HuH-7.5 (cell line): ENCODE measurements at places on chromosomes 11 and 22.

- no peak for DNase-seq
Measured at GRCh38 chr11:102085864-102086551, 24.2 kb upstream of the YAP1 start.

DNA sequence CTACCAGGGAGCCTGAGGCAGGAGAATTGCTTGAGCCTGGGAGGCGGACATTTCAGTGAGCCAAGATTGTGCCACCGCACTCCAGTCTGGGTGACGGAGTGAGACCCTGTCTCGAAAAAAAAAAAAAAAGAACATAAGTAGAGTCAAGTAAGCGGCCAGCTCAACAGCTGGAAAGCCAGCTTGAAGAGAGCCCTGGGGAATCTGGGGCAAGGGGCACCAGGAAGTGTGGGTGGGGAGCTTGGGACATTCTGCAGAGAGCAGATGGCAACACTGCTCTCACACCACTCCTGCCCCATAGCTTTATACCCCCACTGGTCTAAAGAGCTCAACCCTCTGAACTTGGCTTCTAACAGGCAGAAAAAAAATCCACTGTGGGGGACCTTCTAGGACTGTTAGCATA is 505.6 kb downstream of the BUD13 start:
- no peak for DNase-seq

- DNase-seq, result no peak
Measured at GRCh38 chr22:31550871-31551370, 54.6 kb downstream of the SFI1 start.

DNA sequence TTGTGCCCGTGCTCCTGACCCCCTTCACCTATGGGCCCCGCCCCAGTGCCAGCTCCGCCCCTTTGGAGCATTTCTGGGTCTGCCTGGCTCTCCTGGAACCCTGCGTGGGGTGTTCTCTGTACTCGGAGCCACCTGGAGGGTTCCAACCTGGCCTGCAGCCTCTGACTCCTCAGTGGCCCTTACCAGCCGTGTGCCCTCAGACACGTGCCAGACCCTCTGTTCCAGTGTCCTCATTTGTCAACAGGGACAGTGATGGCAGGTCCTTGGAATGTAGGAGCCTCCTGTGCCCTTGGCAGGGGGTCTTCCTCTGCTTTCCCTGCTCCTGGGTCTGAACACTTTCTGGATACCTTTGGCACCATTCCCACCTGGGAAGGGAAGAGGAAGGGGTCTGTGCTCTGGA is 96.4 kb downstream of the CACNA1I start:
- no peak for DNase-seq

GRCh38 chr11:96827164-96827563 is 437.4 kb downstream of the JRKL start:
- DNase-seq, result no peak

- DNase-seq, result no peak
Measured at GRCh38 chr11:78573681-78574080, 983 bp downstream of the NARS2 start.
